ENCODE measurements at places on chromosomes 4 and X. TPM values are rescaled to one million over a fixed set of nuclear protein-coding genes. Genes with fewer than 3 reads are reported as not detected.

The MAGEA2B gene
- total RNA-seq = not detected

The F8A1 gene
- total RNA-seq = 2.4 TPM

The DOCK11 gene
- total RNA-seq = 26.1 TPM

The NLGN3 gene
- 15.1 TPM for total RNA-seq

The DDIT4L gene
- 0.41 TPM for total RNA-seq

The PWWP3B gene
- total RNA-seq = 1.2 TPM

DNA sequence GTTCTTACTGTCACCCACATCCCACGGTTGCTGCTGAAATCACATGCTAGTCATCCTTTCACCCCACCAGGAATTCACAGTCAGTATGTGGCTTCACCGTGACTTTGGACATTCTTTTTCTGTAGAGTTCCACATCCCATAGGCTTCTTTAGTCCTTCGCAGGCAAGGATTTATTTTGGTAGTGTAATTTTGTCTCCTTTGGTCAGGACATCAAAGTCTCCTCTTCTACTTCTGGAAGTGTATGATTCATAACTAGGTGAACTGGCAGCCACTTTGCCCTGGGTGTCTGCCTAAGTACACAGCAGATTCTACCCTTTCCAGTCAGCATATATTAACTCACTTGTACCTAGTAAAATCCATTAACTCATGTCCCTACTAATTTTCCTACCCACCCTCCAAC, 38.3 kb upstream of the MMAA start:
- no peak for DNase-seq

GRCh38 chr4:146342600-146343192, 128.4 kb downstream of the REELD1 start:
- DNase-seq = no peak

DNA sequence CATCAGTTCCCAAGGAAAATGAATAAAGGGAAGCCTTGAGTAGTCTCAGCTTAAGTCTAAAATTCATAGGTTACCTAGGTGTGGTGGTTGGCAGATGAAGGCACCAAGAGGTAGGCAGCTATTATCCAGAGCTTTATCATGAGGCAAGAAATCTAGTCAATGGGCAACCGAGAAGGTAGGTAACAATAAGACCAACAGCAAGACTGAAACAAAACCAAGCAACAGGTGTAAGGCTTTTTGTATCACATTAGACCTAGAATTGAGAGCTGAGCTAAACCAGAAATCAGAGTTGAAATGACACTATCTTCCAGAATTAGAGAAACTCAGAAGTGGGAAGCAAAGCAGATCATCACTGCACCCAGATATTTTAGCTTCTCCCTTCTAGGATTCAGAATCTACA, 117.1 kb downstream of the CAMK2D start:
- DNase-seq = no peak

GRCh38 chrX:18561020-18561419, 110.9 kb downstream of the RS1 start:
- DNase-seq = no peak

DNA sequence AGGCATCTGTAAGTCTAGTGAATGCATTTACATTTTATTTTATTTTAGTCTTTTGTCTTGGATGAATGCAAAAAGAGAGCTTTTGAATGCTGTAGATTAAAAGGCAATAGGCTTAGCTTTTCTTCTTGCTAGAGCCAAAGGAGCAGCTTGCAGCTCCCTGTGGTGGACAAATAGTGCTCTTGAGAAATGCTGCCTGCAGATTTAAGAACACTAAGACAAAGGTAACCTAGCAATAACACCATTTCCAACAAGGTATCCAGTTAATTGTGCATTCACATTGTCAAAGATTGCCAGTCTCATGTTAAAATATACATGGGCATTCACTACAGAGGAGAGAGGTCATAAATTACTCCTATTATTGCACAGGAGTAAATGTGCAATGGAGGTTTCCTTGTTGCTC, 859.2 kb upstream of the PRKX start:
- DNase-seq = no peak

GRCh38 chr4:36446275-36446674, 164.9 kb downstream of the DTHD1 start:
- DNase-seq = no peak

GRCh38 chr4:95358421-95358820, 190.4 kb downstream of the UNC5C start:
- no peak for DNase-seq

GRCh38 chr4:156538651-156539257, 432.8 kb downstream of the PDGFC start:
- no peak for DNase-seq

GRCh38 chr4:123874063-123874462, 477.5 kb downstream of the SPRY1 start:
- no peak for DNase-seq

DNA sequence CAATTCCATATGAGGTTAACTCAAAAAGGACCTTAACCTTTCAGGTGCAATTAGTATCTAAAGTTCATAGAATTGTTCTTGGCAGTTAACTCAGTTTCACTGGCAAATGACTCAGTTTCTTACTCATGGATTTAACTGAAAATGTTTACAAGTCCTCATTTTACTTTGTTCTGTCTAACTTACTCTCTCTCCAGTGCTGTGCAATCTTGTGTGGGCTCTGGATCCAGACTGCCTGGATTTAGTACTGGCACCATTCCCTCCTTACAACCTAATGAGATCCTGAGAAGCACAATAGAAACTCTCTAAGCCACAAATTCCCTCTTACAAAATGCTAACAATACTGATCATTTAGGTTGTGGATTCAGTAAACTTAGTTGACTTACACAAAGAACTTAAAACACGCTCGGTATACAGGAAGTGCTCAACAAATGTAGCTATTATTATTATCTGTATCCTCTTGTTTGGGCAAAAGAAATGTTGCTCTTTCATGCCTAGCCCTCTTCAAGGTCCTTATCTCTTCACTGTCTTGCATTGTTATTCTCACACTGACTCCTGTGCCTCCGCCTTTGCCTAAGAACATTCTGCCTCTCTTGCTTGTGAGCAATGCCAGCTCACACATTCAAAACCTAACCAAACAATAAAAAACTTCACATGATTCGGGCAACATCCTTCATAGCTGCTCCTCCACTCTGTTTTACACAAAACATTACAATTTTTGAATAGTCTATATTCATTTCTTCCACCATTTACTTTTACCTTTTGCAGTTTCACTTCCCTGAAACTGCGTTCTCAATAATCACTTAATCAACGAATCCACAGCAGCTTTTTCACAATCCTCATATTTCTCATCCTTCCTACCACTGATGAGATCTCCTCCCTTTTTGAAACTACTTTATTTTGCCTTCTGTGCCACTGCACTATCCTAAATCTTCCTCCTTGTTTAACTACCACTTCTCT, 91.8 kb downstream of the PDE5A start:
- no peak for DNase-seq

DNA sequence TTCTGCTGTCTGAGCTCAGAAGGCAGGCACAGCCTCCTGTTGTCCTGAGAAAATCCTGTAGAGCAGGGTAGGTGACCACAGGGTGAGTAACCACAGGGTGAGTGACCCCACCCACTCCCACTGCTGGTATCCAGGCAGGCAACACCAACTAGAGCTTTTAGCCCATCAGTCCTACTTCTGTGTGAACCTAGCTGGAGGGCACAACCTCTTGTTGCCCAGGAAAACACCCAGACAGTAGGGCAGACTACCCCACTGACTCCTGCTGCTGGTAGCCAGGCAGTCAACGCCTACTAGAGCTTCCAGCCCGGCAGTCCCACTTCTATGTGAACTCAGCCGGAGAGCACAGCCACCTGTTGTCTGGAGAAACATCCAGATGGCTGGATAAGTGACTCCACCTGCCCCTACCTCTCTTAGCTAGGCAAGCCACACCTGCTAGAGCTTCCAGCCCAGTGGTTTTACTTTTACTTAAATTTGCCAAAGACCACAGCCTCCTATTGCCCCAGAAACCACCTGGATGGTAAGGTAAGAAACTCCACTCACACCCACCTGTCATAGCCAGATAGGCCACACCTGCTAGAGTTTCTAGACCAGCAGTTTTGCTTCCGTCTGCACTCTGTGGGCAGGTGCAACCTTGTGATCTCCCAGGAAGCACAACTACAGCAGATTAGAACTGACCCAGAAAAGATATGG, 371.6 kb downstream of the INPP4B start:
- no peak for DNase-seq

DNA sequence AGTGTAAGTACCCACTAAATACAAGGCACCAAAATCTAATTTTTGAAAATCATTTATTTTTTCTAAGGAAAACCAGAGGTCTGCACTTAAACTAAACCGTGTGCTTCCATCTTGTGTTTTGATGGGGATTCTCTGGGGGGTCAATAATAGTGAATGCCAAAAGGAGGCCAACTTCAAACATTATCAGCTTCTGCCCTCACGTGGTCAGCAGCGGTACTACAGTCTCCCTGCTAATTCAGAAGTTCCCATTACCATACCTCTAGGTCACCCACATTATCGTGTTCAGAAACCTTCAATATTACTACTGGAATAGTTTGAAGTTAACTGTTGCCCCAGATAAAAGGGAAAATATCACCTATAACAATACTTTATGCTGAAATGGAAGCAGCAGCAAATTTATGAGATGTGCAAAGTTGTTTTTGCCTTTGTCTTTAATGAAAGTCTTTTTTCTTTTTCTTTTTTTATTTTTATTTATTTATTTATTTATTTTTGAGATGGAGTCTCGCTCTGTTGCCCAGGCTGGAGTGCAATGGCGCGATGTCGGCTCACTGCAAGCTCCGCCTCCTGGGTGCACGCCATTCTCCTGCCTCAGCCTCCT, 17.3 kb downstream of the CTPS2 start:
- no peak for DNase-seq

DNA sequence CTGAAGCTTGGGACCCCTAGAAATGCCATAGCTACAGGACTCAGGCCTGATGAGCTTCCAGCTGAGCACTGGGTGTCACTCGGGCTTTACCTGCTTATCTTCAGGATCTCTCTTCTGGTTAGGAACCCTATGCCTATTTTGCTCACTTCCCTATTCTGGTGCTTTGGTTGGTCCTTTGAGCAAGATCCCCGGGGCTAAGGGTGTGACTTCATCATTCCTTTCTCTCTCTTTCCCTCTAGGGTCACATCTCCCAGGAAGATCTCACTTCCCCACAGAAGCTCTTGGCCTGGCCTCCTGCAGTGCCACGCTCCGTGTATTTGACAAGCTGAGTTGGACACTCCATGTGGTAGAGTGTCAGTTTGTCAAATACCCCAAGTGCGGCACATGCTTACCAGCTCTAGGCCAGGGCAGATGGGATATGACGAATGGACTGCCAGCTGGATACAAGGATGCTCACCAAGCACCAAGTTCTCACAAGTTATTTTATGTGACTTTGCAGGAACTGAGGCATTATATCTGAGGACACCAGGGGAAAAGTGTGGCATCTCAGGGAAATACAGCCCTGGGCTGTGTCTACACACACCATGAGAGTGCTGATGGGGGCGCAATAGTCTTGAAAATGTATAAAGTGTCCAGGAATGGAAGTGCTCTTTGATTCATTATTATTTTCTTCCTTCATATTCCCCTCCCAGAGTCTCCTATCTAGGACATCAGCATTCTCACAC, 21.1 kb downstream of the VSIG4 start:
- DNase-seq = no peak

- DNase-seq = no peak
Measured at GRCh38 chr4:35238793-35239192, 1005.5 kb downstream of the ARAP2 start.

All from frontal cortex (tissue), 4 donors.